ENCODE measurements at places on chromosomes 7 and 10. TPM values are rescaled to one million over a fixed set of nuclear protein-coding genes. Genes with fewer than 3 reads are reported as not detected.

Gene PLXNA4
- 12.5 TPM for total RNA-seq

Gene NPY4R2
- total RNA-seq = not detected

Gene DPCD
- total RNA-seq = 28.5 TPM

Gene OPN4
- not detected for total RNA-seq

Gene CDK1
- total RNA-seq = 0.87 TPM

Gene C10orf105
- not detected for total RNA-seq

Gene PNLIP
- not detected for total RNA-seq

Gene ACTR3C
- 5.9 TPM for total RNA-seq

Gene HOXA4
- 1.2 TPM for total RNA-seq

Gene GDF10
- total RNA-seq = not detected

Gene SPDYE2B
- total RNA-seq = not detected

Gene CYP2E1
- total RNA-seq = 2.2 TPM

Gene PTN
- total RNA-seq = 5.3 TPM

Gene UCMA
- total RNA-seq = 0.38 TPM

Gene LMBR1
- total RNA-seq = 43.6 TPM

Gene UTF1
- not detected for total RNA-seq

Gene SAP25
- 0.42 TPM for total RNA-seq

Gene TSPAN33
- 8.9 TPM for total RNA-seq

Gene H2BK1
- not detected for total RNA-seq

Gene AGFG2
- total RNA-seq = 36.9 TPM

Gene ZNF736
- 9.0 TPM for total RNA-seq

Gene MMD2
- total RNA-seq = not detected

Gene ASB10
- total RNA-seq = 13.2 TPM

Gene CACUL1
- total RNA-seq = 18.8 TPM

Gene PBLD
- total RNA-seq = 5.1 TPM

Gene FGF8
- not detected for total RNA-seq

Gene ZCCHC24
- total RNA-seq = 47.2 TPM

Gene ADAM8
- 1.6 TPM for total RNA-seq

Gene ZNF746
- 7.4 TPM for total RNA-seq

Gene PHF14
- total RNA-seq = 16.6 TPM

Gene FGFBP3
- total RNA-seq = not detected

Gene SFRP4
- 21.3 TPM for total RNA-seq

Gene INMT
- 38.6 TPM for total RNA-seq

Gene ACTL6B
- total RNA-seq = not detected

Gene WDR86
- 1.5 TPM for total RNA-seq
